ENCODE measurements at places on chromosomes 6 and 20. TPM values are rescaled to one million over a fixed set of nuclear protein-coding genes. Genes with fewer than 3 reads are reported as not detected.
A peak's percentile ranks its signal among the peaks of the same experiment; 100 is the strongest.

The RSPO3 gene
- total RNA-seq: 2.3 TPM

- H3K36me3 ChIP-seq: no peaks in the 10 kb centered on the region
- H3K27me3 ChIP-seq: no peaks in the 10 kb centered on the region
These were observed 106.5 kb downstream of the ARID1B start for GRCh38 chr6:156883497-156884252.

GRCh38 chr6:169159331-169159730, 94.3 kb downstream of the THBS2 start:
- no peaks in the 10 kb centered on the region for H3K36me3 ChIP-seq
- H3K27ac ChIP-seq: peak overlapping the region; percentile 72
- peaks cover 70% of the 10 kb centered on the region for H3K4me1 ChIP-seq
- no peak overlapping the region for H3K4me3 ChIP-seq
- H3K27me3 ChIP-seq: no peaks in the 10 kb centered on the region
- no peak for DNase-seq

GRCh38 chr6:23654745-23655144, 471.3 kb upstream of the NRSN1 start:
- H3K4me3 ChIP-seq: no peak overlapping the region
- no peaks in the 10 kb centered on the region for H3K4me1 ChIP-seq
- H3K27me3 ChIP-seq: no peaks in the 10 kb centered on the region
- H3K27ac ChIP-seq: no peak overlapping the region
- no peak for DNase-seq

The CDSN gene
- 0.28 TPM for total RNA-seq

The RIPPLY2 gene
- not detected for total RNA-seq

DNA sequence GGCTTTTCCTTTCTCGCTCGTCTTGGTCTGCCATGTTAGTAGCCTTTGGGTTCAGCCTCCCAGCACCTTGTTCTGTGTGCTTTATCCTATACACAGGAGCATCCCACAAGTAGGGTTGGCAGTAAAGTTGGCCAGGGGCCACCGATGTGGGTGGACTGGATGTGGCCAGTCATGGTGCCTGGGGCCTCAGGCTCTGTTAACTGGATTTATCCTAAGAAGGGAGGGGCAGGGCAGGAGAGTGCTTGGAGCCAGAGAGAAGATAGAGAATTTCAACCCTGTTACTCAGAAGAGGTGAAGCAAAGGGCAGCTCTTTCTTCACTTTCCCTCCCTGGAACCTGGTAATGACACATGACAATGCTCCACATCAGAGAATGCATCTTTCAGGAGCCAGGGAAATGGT, 14.1 kb upstream of the SIRPB2 start:
- no peak overlapping the region for H3K4me3 ChIP-seq
- H3K27ac ChIP-seq: no peak overlapping the region
- H3K36me3 ChIP-seq: no peaks in the 10 kb centered on the region
- no peaks in the 10 kb centered on the region for H3K27me3 ChIP-seq

The FAM217A gene
- not detected for total RNA-seq

DNA sequence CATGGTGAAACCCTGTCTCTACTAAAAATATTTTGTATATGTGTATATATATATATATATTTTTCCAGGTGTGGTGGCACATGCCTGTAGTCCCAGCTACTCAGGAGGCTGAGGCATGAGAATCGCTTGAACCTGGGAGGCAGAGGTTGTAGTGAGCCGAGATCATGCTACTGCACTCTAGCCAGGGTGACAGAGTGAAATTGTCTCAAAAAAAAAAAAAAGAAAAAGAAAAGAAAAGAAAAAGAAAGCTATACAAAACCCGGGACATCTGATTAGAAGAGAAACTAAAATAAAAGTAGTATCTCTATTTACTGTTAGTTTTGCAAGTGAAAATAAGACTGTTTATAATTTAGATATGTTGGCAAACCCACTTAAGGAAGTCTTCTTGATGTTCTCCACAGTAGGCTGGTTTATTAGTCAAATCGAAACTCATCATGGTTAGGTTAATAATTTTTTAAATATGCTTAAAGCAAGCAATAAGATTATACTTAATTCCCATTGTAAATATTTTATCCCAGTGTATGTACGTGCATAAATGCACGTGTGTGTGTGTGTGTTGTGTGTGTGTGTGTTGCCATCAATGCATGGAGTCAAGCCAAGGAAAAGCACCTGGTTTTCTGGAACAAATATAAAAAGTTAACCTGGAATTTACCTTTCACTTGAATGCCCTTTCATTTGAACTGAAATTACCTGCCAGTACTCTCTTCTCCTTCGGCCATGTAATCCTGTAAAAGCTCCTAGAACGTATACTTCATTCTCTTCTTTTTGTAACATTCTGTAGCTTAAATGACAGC, 7.1 kb downstream of the VNN2 start:
- no peak overlapping the region for H3K4me3 ChIP-seq
- no peak for DNase-seq

The MATN4 gene
- total RNA-seq: not detected

The LRRN4 gene
- not detected for total RNA-seq

DNA sequence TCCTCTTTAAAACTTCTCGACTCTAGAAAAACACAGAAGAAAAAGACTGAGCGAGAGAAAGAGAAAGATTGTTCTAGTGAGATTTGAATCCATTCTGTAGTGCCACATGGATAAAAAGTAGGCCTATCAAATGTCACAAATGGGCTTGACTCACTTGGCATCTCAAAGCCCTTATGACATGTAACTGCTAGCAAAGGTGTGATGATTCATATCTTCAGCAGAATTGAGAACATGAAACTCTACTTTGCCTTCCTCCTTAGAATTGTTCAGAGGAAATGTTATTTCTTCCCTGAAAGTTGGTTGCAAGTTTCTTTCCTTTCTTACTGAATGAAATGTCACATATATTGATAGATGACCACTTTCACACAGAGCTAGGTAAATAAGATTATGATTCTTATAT, 40.4 kb upstream of the DUSP22 start:
- DNase-seq: no peak
- H3K4me1 ChIP-seq: no peaks in the 10 kb centered on the region
- no peak overlapping the region for H3K27ac ChIP-seq
- no peaks in the 10 kb centered on the region for H3K36me3 ChIP-seq

- H3K27ac ChIP-seq: no peak overlapping the region
- H3K4me3 ChIP-seq: no peak overlapping the region
- no peak for DNase-seq
These were observed 11.4 kb upstream of the TXLNB start for GRCh38 chr6:139303185-139303584.

DNA sequence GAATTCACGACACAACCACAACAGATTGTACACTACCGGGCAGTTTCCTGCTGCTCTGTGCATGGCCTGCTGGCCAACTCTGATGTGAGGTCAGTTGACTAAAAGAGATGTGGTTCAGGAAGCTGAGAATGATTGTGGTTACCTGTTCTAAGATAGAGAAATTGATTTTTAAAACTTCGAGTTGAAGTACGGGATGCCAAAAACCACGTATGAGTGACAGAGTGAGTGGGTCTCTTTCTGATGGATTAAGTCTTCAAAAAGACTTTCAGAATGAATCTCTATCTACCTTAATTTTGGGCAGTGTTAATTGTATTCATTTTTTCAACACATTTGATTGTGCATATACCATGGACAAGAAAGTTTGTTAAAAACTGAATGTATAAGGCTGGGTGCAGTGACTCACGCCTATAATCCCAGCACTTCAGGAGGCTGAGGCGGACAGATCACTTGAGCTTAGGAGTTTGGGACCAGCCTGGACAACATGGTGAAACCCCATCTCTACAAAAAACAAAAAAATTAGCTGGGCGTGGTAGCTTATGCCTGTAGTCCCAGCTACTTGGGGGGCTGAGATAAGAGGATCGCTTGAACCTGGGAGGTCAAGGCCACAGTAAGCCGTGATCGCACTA, 121.2 kb downstream of the SGK1 start:
- peaks cover 11% of the 10 kb centered on the region for H3K4me1 ChIP-seq
- H3K36me3 ChIP-seq: no peaks in the 10 kb centered on the region
- no peak for DNase-seq
- H3K4me3 ChIP-seq: no peak overlapping the region
- H3K27me3 ChIP-seq: no peaks in the 10 kb centered on the region

The ZNF311 gene
- total RNA-seq: 0.35 TPM

The FANCE gene
- total RNA-seq: 6.2 TPM

The BTNL2 gene
- not detected for total RNA-seq

The EFCAB8 gene
- 2.9 TPM for total RNA-seq

GRCh38 chr6:157314705-157315321, 8.5 kb downstream of the TMEM242 start:
- no peak overlapping the region for H3K27ac ChIP-seq
- H3K27me3 ChIP-seq: no peaks in the 10 kb centered on the region
- H3K36me3 ChIP-seq: peaks cover 22% of the 10 kb centered on the region
- no peak for DNase-seq
- H3K4me1 ChIP-seq: no peaks in the 10 kb centered on the region

DNA sequence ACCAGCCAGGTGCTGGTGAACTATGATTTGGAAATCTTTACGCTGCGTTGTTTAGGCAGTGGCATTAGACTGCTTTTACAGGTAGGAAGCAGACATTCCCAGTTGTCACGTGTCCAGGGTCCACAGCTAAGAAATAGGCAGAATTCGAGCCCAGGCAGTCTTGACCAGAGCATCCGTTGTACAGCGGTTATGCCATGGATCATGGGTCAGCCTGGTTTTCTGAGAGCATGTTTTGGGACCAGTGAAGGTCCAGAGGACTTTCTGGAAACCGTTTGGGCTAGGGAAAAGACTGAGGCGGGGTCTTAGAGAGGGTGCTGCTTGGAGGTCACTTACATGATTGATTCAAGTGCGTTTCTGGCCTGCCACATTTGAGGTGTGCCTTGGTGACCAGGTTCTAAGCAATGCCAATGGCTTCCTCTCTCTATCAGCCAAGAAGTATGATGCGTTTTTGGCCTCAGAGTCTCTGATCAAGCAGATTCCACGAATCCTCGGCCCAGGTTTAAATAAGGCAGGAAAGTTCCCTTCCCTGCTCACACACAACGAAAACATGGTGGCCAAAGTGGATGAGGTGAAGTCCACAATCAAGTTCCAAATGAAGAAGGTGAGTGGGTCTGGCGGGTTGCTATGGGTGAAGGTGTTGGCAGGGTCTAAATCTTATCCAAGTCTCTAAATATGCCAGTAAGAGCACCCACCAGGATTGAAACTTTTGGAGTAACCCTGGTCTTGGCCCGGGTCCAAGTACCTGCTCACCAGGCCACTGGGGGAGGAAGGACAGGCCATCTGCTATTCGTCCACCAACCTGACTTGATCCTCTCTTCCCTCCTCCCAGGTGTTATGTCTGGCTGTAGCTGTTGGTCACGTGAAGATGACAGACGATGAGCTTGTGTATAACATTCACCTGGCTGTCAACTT, 1.8 kb downstream of the RPL10A start:
- H3K4me3 ChIP-seq: peak overlapping the region; percentile 98
- H3K27ac ChIP-seq: peak overlapping the region; percentile 87
- H3K4me1 ChIP-seq: no peaks in the 10 kb centered on the region
- peaks cover 30% of the 10 kb centered on the region for H3K36me3 ChIP-seq

The NKAPL gene
- 0.49 TPM for total RNA-seq

The SLC22A3 gene
- 144 TPM for total RNA-seq

DNA sequence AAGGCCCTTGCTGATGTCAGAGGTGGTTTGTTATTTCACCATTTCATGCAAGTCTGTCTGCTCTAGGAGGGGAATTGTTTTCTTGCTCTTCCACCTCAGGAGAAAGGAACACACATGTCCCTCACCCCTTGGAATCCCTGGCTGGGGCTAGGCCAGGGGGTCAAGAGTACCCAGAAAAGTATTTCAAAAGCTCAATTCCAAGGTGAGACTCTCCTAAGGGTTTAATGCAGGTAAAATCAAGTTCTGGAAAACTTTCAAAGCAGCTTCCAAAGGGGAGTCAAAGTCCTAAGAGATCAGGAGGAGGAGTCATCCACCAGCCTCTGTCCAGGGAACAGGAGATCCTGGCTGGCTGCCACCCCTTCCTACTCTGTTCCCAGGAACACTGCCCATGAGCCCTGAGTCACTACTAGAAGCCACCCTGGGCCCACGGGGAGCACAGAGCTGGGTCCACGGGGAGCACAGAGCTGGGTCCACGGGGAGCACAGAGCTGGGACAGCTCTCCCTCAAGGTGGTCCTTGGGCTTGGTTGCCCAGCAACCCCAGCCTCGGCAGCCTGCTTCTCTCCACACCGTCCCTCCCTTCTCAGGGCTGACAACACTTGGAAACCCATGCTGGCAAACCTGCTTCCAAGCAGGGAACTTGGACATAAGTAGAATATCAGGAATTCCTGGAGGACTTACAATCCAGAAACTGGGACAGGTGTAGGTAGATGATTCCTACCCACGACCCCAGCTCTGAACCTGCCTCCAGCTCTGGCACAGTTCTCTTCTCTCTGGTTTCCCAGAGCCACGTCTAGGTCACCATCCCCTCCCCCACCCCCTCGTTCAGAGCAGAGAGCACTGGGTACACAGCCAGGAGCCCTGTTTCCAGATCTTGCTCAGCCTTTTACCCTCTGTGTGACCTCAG, 35.3 kb upstream of the CDKN1A start:
- no peak overlapping the region for H3K4me3 ChIP-seq
- no peaks in the 10 kb centered on the region for H3K36me3 ChIP-seq
- no peaks in the 10 kb centered on the region for H3K27me3 ChIP-seq
- H3K27ac ChIP-seq: no peak overlapping the region

The FBXO5 gene
- 6.2 TPM for total RNA-seq

GRCh38 chr20:48716086-48716485, 111.7 kb downstream of the PREX1 start:
- H3K4me3 ChIP-seq: no peak overlapping the region
- no peaks in the 10 kb centered on the region for H3K36me3 ChIP-seq
- peak overlapping the region; percentile 25 for H3K27ac ChIP-seq

DNA sequence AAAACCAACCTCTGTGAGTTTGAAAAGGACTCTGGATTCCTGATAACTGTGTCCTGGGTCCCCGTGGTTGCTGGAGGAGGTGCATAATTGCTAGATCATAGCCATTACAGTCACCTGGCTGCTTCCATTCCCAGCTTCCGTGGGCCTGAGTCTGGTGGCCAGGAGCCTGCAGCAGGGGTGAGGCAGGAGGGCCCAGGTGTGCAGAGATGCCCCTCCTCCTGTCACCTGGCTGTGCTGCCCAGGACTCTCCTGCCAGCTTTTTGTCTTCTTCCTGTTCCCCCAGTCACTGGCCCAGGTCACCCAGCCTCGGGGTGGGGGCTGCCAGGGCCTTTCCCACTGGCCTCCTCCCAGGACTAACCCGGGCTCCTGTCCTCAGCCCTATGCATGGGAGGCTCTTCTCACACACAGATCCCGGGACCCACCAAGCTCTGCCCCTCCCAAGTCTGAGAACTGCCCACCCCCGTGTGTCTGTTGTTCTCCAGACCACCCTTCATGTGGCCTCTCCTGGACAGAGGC, 30.0 kb downstream of the RAET1L start:
- DNase-seq: no peak
- peaks cover 11% of the 10 kb centered on the region for H3K27me3 ChIP-seq
- no peak overlapping the region for H3K27ac ChIP-seq
- H3K4me1 ChIP-seq: peaks cover 9% of the 10 kb centered on the region
- no peaks in the 10 kb centered on the region for H3K36me3 ChIP-seq

The RFX6 gene
- total RNA-seq: not detected

The PRND gene
- total RNA-seq: not detected

The OR2B6 gene
- not detected for total RNA-seq

GRCh38 chr20:8271727-8272126, 139.7 kb downstream of the PLCB1 start:
- no peaks in the 10 kb centered on the region for H3K27me3 ChIP-seq
- H3K36me3 ChIP-seq: no peaks in the 10 kb centered on the region
- H3K4me1 ChIP-seq: no peaks in the 10 kb centered on the region
- H3K4me3 ChIP-seq: no peak overlapping the region
- DNase-seq: no peak

The SLC12A5 gene
- total RNA-seq: not detected

GRCh38 chr6:138545621-138545980, 46.3 kb upstream of the NHSL1 start:
- no peaks in the 10 kb centered on the region for H3K36me3 ChIP-seq
- no peak for DNase-seq
- no peak overlapping the region for H3K27ac ChIP-seq
- H3K4me1 ChIP-seq: no peaks in the 10 kb centered on the region
- no peaks in the 10 kb centered on the region for H3K27me3 ChIP-seq

The GMPR gene
- total RNA-seq: 17.0 TPM
